ENCODE measurements at places on chromosomes 1 and 21.

- no peak for DNase-seq
Measured at GRCh38 chr1:117586747-117587498, 18.9 kb upstream of the TENT5C start.

GRCh38 chr1:93817819-93818569 lies 61.0 kb downstream of the DNTTIP2 start:
- DNase-seq = no peak

DNA sequence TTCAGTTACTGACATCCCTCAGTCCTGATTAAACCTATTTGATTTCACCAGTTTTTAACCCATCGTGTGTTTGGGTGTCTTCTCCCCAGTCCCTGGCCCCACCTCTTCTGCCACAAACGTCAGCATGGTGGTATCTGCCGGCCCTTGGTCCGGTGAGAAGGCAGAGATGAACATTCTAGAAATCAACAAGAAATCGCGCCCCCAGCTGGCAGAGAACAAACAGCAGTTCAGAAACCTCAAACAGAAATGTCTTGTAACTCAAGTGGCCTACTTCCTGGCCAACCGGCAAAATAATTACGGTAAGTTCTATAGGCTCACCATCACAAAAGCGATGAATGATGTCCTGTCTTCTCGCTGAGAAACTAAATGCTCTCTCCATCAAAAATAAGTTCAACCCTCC lies 28.7 kb downstream of the NBPF3 start:
- DNase-seq = no peak

- no peak for DNase-seq
Measured at GRCh38 chr1:169098380-169098779, 8.1 kb upstream of the ATP1B1 start.

GRCh38 chr1:39310691-39311090 lies 106.2 kb downstream of the MACF1 start:
- no peak for DNase-seq

- DNase-seq = no peak
Measured at GRCh38 chr21:45599146-45599581, 44.4 kb upstream of the PCBP3 start.

DNA sequence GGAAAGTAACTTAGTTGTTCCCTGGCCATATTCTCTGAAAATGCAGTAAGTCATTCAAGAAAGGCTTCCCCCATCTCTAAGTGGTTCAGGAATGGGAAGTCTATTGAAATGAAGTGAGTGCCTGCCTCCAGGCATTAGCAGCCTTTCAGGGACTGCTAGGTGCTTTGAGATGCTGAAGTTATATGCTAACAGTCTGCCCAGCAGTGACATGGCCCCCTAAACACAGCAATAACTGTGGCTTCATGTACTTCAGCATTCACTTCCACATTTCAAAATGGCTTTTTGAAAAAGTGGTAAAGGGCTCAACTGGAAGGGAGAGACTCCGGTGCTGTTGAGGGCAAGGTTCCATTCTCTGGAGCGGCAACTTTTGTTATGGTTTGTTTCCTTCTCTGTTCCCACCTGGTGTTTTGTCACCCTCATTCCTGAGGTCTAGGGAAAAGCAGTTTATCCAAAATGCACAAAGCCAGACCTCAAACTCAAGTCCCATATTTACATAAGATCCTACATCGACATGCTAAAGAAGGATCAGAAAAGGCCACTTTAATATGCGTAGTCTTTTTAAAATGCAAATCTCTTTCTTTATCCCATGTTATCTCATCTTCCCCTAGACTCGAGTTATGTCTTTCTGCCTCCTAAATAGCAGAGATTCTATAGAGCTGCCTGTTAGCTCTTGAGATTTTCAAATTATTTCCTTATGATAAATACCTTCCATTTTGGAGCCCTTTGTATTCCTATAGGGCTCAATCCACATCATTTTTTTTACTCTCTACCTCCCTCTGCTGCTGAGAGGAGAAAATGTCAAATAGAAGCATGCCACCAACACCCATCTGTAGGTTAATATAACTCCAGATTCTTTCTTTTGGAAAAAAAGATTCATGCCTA lies 34.2 kb upstream of the LRRC8C start:
- no peak for DNase-seq

GRCh38 chr1:201949491-201949890 lies 3.1 kb upstream of the LMOD1 start:
- DNase-seq = no peak

GRCh38 chr1:160154790-160155189 lies 3.4 kb downstream of the ATP1A4 start:
- no peak for DNase-seq

DNA sequence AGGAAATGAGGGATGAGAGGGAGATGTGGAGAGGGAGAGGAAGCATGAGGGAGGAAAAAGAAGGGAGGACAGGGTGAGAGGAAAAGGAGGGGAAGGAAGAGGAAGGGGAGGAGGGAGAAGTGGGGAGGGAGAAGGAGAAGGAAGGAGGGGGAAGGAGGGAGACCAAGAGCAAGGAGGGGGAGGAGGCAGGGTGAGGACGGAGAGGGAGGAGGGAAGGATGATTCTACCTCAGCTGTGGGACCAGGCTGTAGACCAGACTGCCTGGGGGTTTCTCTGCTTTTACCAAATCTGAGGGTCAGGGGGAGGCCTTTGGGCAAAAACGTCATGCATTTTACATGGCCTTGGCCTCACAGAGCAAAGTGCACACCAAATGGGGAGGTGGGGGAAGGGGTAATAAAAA lies 94.5 kb downstream of the KCND3 start:
- no peak for DNase-seq

- no peak for DNase-seq
Measured at GRCh38 chr21:18764720-18765119, 361.1 kb upstream of the TMPRSS15 start.

GRCh38 chr1:191609305-191609704 lies 549.0 kb upstream of the RGS18 start:
- no peak for DNase-seq

DNA sequence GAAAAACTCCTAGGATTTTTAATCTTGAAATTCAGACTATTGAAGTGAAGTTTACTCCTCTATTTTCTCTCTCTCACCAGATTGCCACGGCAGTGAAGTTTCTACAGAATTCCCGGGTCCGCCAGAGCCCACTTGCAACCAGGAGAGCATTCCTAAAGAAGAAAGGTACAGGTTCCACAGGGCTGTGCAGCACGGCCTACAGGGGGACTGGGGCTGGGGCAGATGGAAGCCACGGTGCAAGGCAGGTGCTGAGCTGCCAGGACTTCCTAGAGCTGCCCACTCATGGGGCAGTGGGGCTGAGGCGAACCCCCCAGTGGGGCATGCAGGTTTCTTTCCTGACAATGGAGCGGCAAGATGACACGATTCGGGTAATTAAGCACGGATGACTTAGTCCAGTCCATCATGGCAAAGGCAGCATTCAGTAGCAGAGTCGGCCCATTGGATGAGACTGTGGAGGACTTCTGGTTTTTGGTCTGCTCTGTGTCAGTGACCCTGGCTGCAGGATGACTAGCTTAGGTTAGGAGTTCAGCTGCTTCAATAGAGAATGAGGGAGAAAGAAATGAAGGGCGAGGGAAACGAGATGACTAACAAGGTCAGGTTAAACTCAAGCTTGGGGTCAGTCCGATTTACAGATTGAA lies 61.5 kb downstream of the PEX14 start:
- DNase-seq = no peak

GRCh38 chr1:43861988-43862735 lies 71.4 kb upstream of the ARTN start:
- DNase-seq = no peak

DNA sequence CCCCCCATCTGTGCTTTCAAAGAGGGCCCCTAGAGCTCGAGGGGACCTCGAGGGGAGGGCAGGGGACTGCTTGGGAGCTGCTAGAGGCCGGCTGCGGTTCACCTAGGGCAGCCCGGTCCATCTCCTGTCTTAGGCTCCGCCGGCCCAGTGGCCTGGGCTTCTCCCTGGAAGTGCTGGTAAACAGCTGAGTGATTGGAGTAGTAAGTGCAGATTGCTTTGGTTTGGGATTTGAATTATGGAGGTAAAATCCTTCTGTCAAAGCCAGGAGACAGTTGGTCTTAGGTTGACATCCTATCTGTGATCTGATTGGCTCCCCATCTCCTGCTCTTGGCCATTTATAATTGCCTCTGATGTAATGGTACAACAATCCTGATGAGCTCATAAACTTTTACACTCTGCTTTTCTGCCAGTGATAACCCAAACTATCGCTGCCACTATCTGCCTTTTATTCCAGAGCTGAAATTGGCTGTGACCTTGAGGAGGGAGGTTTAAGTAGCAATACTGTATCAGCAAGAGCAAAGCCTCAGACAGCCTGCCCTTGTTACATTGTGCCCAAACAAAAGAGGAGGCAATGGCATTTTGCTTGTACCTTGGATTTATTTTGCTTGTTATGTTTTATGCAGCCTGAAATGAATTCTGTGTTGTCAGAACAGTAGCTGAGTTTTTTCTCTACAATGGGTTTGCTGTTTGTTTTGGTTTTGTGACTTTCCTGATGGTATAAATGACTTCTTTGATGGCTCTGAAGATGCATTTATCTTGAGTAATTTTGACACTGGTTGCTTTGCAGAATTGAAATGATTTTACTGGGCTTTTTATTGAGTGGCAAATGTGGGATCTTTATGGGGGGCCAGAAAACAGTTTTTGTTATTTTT lies 2.4 kb downstream of the ARID1A start:
- no peak for DNase-seq

DNA sequence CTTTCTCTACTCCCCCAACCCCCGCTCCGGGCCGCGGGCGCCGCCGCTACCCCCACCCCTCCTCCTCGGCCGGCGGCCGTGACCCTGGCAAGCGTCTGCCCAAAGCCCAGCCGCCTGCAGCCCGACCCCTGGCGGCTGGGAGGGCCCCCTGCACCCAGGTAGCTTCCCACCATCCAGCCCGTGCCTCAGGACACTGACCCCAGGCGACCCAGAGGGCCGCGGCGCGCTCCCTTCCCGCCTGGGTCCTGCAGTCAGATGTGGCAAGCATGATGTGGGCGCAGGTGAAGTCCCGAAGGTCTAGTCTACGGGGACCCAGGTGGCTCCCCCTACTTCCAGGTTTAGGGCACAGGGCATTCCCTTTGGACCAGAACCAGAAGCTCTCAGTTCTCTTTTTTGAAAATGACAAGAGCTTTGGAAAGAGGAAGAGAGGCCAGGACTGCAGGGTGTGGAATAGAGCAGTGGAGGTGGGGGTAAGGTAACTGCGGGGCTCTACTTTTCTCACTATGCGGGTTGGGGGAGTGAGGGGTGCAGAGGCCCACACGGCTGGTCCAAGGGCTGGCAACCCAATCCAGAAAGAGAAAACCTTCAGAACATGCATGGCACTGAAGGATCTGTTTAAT lies at the start of gene DENND4B:
Gene DENND4B, minus strand, starts transcription at position 97 of the 620 bp plus-strand sequence. CDS start 2,344 bp downstream, outside the sequence.
- DNase-seq = peak; percentile 65

- DNase-seq = no peak
Measured at GRCh38 chr1:91730801-91731732, 154.9 kb downstream of the TGFBR3 start.

DNA sequence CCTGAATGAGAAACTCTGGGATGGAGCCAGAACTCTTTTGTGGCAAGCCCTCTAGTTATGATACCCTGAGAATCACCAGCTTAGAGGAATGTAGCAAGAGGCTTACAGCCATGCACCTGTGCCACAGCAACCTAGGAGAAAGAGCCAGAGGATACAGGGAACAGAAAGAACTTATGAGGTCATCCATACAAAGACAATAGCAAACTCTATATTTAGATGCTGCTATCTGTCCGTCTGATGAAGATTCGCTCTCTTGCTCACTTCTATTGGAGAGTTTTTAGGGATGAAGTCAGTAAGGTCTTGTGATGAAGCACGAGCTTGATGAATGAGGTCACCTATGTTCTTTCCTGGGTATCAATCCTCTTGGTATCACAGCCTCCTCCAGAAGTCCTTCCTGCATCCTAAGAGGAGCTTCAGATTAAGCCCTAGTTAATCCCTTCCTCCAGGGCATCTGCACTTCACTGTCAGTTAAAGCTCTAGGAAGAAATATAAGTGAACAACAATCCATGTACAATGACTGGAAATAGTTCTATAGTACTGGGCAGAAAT lies 185.6 kb downstream of the DAB1 start:
- DNase-seq = no peak

GRCh38 chr1:51906306-51907078 lies 28.0 kb upstream of the NRDC start:
- no peak for DNase-seq

DNA sequence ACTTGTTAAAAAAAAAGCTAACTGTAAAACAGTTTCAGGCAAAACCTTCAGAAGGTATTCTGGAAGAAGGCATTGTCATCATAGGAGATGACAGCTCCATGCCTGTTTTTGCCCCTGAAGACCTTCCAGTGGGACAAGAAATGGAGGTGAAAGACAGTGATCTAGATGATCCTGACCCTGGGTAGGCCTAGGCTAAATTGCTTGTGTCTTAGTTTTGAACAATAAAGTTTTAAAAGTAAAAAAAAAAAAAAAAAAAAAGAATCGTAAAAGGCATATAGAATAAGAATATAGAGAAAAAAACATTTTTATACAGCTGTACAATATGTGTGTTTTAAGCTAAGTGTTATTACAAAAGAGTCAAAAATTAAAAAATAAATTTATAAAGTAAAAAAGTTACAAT lies 106.6 kb upstream of the PLXNA2 start:
- no peak for DNase-seq

DNA sequence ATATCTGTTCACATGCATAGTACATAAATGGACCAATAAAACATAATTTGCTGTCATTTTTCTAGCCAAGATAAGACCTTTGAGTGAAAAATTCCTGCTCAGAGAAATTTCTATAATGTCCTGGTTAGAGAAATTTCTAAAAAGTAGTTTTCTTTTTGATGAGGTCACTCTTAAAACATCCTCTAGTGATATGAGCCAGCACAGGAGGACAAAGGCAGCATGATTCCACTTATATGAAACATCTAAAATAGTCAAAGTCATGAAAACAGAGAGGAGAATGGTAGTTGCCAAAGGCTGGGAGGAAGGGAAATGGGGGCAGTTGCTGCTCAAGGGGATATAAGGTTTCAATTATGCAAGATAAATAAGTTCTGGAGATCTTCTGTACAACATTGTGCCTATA lies 239.4 kb downstream of the BACH1 start:
- no peak for DNase-seq

- no peak for DNase-seq
Measured at GRCh38 chr1:7516341-7516740, 254.8 kb upstream of the VAMP3 start.

DNA sequence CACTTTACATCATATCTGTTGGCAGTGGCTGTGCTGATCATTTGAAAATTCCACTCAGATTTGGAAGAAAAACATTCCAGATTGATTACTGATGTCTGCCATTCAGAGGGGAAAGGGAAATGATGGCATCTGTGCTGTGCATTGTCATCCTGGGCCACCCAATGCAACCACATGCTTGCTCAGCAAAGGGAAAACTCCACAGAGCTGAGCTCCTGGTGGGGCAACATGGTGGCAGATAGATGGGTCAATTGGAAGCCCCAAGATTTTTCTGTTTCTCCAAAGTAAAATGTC lies 11.8 kb downstream of the OXCT2 start:
- DNase-seq = no peak

All from activated gamma-delta T cell (primary cell).